CD8-positive, alpha-beta memory T cell (primary cell): ENCODE measurements at places on chromosomes 7 and 10. TPM values are rescaled to one million over a fixed set of nuclear protein-coding genes. Genes with fewer than 3 reads are reported as not detected.

DNA sequence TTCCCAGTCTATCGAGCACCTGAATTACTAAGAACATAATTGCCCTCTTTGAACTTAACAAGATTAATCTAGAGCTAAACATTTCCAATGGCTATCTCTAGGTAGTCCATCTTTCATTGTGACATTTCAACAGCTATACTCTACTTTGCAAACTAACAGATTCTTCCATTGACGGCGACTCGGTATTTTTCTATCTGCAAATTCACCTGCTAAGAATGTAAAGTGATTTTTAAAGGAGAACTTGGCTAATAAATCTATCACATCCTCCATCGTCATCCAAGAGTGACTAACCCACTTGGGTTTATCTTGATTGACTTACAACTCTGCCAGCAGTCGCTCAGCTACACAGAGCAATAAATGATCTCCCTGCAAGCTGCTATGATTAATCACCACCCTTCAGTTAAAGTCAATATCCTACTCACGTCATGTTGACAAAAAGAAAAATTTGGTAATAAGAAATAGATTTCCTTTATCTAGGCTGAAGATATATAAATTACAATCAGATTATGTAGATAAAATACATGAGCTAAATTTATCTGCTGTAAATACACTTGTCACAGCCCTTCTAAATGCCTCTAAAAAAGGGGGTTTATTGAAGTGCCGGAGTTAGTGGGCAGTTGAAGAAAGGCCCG lies 99.5 kb downstream of the SFMBT2 start:
- DNase-seq = no peak
- H3K36me3 ChIP-seq = no peaks in the 10 kb centered on the region
- H3K27ac ChIP-seq = no peak overlapping the region
- peaks cover 14% of the 10 kb centered on the region for H3K4me1 ChIP-seq

The PTN gene
- not detected for total RNA-seq

GRCh38 chr7:106183952-106184351 lies 71.8 kb upstream of the SYPL1 start:
- H3K4me3 ChIP-seq = no peak overlapping the region
- no peaks in the 10 kb centered on the region for H3K27me3 ChIP-seq
- H3K4me1 ChIP-seq = no peaks in the 10 kb centered on the region
- H3K27ac ChIP-seq = no peak overlapping the region
- DNase-seq = no peak
- no peaks in the 10 kb centered on the region for H3K36me3 ChIP-seq

DNA sequence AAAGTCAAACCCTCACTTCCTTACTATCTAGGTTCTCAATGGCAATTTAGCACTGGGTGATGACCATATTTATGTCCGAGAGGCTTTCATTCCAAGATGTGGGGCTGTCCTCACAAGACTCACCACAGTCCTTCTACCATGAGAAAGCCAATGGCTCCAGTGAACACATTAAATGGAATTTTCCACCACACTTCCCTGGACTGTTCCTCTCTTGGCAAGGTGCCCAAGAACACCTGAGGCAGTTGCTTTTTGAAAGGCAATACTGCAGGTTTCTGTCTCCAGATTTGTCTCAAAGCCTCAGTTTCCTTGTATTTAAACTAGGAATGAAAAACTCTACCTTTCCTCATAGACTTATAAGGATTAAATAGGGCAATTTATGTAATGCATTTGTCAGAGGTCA lies 24.2 kb downstream of the AFAP1L2 start:
- no peaks in the 10 kb centered on the region for H3K27me3 ChIP-seq
- DNase-seq = no peak
- no peaks in the 10 kb centered on the region for H3K36me3 ChIP-seq
- no peaks in the 10 kb centered on the region for H3K4me1 ChIP-seq

GRCh38 chr7:157676001-157676400 lies 339.2 kb downstream of the DNAJB6 start:
- H3K27me3 ChIP-seq = peaks cover 21% of the 10 kb centered on the region
- H3K36me3 ChIP-seq = no peaks in the 10 kb centered on the region
- no peaks in the 10 kb centered on the region for H3K4me1 ChIP-seq
- no peak for DNase-seq
- H3K4me3 ChIP-seq = no peak overlapping the region
